ENCODE measurements at places on chromosomes 6 and 20.

DNA sequence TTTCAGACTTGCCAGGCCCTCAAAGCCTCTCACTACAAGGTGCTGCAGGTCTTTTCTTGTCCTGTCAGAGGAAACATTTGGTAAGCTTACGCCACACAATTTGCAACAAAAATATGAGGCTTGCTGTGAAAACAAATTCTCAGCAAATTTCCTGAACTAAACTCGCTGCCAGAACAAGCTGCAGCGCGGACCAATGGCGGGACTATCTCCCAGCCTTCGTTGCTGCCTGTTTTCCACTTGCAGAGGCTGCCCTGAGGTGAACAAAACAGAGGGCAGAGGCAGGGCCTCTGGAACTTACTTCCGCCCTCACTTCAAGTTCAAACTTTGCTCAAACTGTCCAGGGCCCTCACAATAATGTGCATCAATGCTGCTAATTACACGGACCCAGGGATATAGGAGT lies 12.4 kb downstream of the UQCC2 start:
- DNase-seq = no peak

- DNase-seq = no peak
Observed at GRCh38 chr6:154041001-154041400, 2.0 kb downstream of the OPRM1 start.

GRCh38 chr20:34043025-34043424 lies 49.3 kb downstream of the RALY start:
- DNase-seq = no peak

GRCh38 chr6:5619249-5619648 lies 357.9 kb downstream of the FARS2 start:
- DNase-seq = no peak

- no peak for DNase-seq
Observed at GRCh38 chr20:47293631-47294030, 62.9 kb downstream of the ZMYND8 start.

Data from neuronal stem cell (in vitro differentiated cells).